GM06990 (cell line): ENCODE measurements at places on chromosomes 5 and 9.

- no peak for DNase-seq
Observed at GRCh38 chr9:136567651-136568287, 21.9 kb upstream of the NOTCH1 start.

GRCh38 chr9:125556046-125556721 is 150.8 kb downstream of the MAPKAP1 start:
- no peak for DNase-seq

GRCh38 chr5:40270274-40270845 is 409.4 kb upstream of the PTGER4 start:
- no peak for DNase-seq

DNA sequence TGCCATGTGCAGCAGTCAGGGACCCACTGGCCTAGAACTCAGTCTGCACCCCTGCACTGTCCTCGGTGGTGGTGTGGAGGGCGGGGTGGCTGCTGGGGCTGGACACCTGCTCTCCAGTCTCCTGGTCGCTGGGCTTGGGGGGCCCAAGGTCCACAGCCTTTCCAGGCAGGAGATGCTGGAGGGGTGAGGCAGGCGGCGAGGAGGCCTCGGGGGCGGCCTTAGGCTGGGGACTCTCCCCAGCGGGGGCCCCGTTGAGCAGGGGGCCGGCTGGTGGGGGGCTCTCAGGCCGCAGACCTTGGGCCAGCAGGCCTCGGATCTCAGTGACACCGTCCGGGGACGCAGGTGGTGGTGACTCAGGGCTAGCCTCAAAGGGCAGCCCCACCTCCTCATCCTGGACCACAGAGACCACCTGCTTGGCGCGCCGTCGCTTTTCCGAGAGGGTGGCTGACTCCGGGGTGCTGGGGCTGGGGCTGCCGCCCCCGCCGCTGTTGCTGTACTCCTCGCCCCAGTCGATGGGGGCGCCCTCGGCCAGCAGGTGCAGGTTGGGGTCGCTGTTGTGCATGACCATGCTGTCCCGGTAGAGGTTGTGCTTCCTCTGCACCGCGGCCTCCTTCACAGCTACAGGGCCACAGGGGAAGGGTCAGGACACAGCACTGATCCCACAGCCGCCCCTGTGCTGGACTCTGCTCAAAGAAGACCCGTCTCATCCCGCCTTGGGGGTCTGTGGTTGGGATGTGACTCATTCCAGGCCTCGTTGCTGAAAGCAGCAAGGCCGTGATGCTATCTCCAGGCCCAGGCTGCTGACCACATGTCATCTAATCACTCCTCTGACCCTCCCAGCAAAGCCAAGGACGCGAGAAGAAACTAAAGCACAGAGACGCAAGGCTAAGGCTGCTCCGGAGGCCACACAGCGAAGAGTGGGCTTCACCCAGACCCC is 55.8 kb downstream of the LRSAM1 start:
- no peak for DNase-seq

DNA sequence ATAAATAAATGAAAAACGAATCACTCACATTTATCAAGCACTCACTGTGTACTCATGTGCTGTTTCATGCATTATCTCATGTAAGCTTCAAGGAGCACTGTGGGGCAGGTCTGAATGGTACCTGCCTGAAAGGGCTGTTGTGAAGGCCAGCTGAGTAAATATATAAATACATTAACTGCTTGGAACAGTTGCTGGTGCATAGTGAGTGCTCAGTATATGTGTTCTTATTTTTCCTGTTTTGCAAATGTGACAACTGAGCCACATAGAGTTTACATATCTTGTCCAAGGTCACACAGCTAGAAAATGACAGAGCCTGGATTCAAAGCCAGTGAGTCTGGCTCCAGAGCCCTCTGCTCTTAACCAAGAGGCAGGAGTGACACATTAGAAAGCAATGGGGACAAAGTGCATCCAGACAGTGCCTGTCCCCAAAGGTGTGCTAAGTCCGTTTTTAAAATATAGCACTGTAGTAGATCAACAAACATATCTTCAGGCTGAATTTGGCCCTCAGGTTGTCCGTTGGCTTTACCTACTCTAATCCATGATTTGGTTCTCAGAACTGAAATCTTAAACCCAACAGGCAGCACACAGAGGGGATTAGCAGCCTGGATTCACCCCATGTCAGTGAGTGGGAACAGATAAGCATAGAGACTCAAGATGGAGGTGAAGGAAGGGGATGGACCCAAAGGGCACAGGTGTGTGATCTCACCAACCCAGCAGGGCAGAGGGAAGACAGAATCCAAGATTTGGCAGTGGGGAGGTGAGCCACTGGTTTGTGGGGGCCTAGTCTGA is 70.8 kb downstream of the WWC1 start:
- no peak for DNase-seq

DNA sequence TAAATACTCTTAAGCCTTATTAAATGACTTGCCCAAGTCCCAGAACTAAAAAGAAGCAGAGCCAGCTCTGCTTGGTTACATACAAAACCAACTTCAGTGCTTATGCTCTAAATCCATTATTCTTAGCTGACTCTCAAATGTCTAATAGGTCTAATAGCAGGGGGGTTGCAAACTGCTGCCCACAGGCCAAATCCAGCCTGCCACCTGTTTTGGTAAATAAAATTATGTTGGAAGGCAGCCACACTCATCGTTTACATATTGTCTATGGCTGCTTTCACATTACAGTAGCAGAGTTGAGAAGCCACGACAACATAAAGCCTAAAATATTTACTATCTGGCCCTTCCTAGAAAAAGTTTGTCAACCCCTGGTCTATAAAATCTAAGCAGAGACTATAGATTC is 69.0 kb downstream of the KLHL3 start:
- DNase-seq: no peak

- DNase-seq: no peak
Observed at GRCh38 chr5:24167806-24168205, 477.0 kb downstream of the CDH10 start.

GRCh38 chr9:113947941-113948340 is 71.8 kb downstream of the ZNF618 start:
- DNase-seq: no peak

DNA sequence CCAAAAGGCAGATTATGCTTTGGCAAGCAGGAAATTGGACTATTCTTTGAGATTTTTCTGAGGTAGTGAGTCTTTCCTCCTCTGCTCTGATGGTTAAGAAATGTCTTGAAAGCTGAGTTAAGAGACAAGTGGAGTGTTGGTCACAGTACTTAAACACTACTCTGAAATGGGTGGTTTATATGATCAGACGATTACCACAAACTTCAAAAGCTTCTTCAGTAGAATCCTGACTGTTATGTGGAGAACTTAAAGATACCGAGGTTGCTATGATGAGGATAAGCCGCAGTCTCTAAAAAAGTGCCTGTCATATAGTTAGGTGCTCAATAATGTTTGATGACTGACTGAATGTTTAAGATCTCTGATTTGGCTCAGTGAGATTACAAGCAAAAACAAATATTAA is 24.3 kb downstream of the GCNT4 start:
- DNase-seq: no peak

- DNase-seq: no peak
Observed at GRCh38 chr5:179786861-179787260, 6.9 kb upstream of the LTC4S start.

- DNase-seq: no peak
Observed at GRCh38 chr9:76654575-76654974, 109.7 kb upstream of the PCA3 start.

DNA sequence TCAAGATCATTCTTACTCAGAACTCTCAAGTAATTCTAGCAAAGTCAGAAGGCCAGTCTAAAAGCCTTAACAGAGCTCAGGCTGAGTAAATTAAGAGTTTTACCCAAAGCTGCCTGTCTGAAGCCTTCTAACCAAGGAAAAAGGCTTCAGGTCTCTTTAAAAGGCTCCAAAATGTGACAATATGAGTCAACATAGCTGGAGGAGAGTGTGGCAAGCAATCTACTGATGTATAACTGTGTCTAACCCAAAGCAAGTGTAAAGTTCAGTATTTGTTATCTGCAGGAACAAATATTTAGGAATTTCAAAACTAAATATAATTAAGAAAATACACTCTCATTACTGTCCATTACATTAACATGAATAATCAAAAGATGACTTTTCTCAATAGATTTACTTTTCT is 11.0 kb downstream of the ZBTB5 start:
- no peak for DNase-seq

DNA sequence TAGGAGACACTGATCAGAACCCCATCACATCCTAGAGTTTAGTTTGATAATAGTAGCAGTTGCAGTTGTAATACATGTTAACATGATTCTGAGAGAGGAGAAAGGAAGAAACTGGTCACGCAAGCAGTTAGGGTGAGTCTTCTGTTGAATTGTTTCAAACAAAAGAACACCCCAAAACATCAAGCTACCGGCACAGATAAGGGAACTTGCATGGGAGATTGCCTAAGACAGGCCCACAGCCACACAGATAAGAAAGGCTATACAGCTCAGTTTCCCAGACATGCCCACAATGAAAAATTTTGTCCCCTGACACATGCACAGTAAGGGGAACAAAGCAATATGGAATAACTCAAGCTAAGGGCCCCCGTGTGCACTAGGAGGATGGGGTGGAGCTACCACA is 15.9 kb downstream of the HSPB3 start:
- no peak for DNase-seq

- no peak for DNase-seq
Observed at GRCh38 chr5:150256410-150257064, 33.0 kb downstream of the CAMK2A start.

GRCh38 chr9:102000956-102001355 is 262.5 kb upstream of the GRIN3A start:
- DNase-seq: no peak

GRCh38 chr5:25862276-25862675 is 1176.1 kb downstream of the CDH9 start:
- DNase-seq: no peak

DNA sequence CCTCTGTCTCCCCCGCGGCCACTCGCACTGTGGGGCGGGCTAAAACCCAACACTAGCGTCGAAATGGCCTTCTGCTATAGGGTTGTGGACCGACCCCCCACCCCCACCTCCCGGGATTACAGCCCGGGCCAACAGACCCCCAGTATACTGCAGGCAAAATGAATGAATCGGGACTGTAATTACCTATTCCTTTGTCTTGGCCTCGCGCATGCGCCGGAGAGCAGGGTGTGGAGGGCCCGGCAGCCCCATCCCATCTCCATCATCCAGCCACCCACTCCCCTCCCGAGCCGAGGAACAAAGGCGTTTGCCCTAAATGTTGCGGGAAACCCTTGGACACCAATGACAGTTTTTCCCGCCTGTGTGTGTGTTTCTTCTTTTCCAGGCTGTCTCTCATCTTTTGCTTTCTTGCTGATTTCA is 1.6 kb downstream of the BASP1 start:
- DNase-seq: peak; percentile 61

DNA sequence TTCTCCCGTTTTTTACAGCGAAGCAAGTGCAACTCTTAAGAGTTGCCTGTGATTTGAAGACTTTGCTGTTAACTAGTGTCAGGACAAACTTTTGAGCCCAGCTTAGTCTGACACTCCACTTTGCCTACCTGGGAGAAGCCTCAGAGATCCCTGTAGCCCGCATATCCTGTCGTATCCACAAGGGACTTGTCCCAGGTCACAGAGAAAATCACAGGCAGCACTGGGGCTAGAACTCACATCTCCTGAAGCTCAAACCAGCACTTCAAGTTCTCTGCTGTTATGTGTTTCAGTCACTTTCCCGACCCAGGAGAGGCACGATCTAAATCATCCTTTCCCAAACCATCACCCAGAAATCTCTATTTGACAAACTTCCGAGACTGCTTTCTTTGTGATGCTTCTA is 584.5 kb downstream of the ACTL7B start:
- DNase-seq: no peak

GRCh38 chr5:147177125-147177840 is 57.5 kb upstream of the STK32A start:
- no peak for DNase-seq

DNA sequence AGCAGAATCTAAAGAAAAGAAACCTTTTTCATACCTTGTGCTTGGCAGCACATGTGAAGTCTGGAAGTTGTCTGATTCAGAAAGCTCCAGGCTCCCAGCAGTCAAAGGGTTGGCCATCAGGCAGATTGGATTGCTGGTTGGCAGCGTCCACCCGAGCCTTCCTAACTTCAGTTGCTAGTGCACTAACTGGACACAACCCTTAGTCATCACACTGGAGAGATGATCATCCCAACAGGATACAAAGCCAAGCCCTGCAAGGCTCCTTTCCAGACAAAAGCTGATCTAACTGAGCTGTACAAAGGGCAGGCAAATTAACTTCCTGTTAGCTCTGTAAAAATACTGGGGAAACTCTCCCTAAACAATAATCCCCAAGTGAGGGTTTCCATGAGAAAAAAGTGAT is 185.6 kb downstream of the SNX18 start:
- DNase-seq: no peak

- DNase-seq: no peak
Observed at GRCh38 chr9:99294850-99295461, 72.9 kb downstream of the SEC61B start.

- peak; percentile 35 for DNase-seq
Observed at GRCh38 chr5:87340716-87341115, 72.0 kb downstream of the CCNH start.

- no peak for DNase-seq
Observed at GRCh38 chr9:97756991-97757390, 59.9 kb upstream of the XPA start.

- no peak for DNase-seq
Observed at GRCh38 chr5:980001-980588, 28.5 kb upstream of the NKD2 start.

DNA sequence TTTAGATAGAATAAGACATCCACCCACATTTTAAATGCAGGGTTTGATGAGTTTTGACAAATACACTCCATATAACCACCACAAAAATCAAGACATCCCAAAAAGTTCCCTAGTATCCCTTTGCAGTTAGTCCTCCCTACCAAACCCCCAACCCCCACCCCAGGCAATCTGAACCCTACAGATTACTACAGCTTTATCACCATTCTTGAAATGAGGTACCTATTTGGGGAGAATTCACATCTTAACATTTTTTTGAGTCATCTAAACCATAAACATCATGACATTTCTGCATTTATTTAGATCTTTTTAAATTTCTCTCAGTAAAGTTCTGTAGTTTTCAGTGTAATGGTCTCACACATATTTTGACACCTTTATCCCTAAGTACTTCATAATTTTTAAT is 53.9 kb downstream of the PTBP3 start:
- DNase-seq: no peak

GRCh38 chr5:156695774-156696173 is 154.3 kb upstream of the PPP1R2B start:
- DNase-seq: no peak

GRCh38 chr9:79116709-79117108 is 455.1 kb upstream of the TLE4 start:
- no peak for DNase-seq

DNA sequence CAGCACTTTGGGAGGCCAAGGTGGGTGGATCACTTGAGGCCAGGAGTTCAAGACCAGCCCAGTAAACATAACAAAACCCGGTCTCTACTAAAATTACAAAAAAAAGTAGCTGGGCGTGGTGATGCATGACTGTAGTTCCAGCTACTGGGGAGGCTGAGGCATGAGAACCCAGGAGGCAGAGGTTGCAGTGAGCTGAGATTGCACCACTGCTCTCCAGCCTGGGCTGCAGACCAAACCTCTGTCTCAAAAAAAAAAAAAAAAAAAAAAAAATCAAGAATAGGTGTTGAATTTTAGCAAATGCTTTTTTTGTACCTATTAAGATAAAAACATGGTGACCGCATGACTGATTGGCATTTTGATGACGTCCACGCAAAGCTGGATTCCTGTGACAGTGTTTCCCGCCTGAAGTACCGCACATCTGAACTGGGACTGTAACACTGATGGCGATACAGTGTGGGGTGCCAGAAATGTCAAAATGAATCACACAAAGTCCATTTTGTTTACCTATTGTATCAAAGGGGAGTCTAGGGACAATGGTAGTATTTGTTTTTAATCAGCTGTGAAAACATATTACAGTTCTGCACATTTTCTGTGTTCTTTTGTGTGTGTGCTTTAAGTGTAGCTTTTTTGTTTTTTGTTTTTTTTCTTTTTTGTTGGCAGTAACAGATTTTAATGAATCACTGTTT is 23.2 kb upstream of the TBC1D9B start:
- no peak for DNase-seq
